Fibroblast of the conjunctiva (primary cell): ENCODE measurements at places on chromosomes 1 and 21.

DNA sequence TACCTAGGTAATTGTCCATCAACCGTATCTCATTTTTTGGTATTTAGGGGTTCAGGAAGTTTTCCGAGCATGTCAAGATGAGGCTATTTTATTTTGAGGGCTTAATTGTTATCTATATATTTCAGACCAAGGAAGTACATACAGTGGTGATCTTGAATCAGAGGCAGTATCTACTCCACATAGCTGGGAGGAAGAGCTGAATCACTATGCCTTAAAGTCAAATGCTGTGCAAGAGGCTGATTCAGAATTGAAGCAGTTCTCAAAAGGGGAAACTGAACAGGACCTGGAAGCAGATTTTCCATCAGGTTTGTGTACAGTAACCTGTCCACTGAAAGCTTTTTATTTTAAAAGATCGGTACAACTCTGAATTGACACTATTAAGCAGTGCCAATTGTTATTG is 130.2 kb downstream of the ZMYM4 start:
- DNase-seq: no peak

DNA sequence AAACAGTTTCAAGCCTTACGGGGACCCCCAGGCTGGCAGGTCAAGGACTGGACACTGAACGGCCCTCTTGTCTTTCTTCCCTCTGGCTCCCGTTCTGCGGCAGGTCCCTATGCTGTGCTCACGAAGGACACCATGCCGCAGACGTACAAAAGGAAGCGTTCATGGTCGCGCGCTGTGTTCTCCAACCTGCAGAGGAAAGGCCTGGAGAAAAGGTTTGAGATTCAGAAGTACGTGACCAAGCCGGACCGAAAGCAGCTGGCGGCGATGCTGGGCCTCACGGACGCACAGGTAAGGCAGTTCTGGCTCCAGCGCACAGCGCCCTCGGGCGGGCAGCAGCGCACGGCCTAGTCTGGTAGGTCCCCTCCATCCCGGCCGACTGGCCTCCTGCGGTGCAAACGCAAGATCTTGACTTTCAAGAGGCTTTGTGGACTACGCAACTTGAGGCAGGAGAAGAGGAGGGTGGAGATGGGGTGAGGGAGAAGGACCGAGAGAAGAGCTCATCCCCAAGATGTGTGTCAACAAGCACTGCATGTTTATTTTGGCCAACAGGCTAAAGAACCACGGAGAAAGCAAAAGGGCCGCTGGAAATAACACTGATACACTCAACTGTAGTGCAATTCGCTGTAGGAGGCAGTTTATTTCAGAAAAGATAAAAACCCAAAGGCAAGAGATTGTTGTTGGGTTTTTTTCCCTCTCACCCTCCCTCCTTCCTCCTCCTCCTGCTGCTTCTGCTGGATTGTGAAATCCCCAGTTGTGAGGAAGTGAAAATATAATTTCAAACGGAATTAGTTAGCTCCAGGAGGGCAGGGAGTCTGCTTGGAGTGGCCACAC is 3.0 kb downstream of the HLX start:
- DNase-seq: peak; percentile 76

- no peak for DNase-seq
Observed at GRCh38 chr1:167669209-167670124, 39.4 kb downstream of the RCSD1 start.

GRCh38 chr1:226606311-226607267 is 58.0 kb downstream of the STUM start:
- no peak for DNase-seq
